ENCODE measurements at places on chromosomes 5 and 9.

GRCh38 chr5:37807015-37807414, 32.8 kb downstream of the GDNF start:
- DNase-seq = no peak

- DNase-seq = no peak
Measured at GRCh38 chr9:133460405-133461175, 812 bp downstream of the CACFD1 start.

GRCh38 chr9:137458194-137459151, 661 bp downstream of the NSMF start:
- DNase-seq = no peak

- DNase-seq = no peak
Measured at GRCh38 chr5:33894566-33894965, 2.8 kb upstream of the ADAMTS12 start.

DNA sequence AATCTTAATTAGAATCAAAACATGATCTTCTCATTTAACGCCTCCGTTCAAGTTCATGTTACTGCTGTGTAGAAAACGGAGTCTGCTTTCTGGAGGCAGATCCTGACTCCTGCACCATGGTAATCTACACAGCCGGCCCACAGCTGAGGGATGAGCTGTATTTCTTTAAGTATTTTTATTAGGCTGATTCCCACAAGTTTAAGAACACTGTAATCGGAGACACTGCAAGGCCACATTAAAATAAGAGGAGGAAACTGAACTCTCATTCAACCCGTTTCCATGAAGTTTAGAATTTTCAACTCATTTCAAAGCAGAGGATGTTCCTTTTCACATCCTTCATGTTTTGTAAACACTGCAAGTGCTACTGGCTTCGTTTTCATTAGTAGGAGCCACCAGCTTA, 372.2 kb downstream of the NFIB start:
- no peak for DNase-seq

- no peak for DNase-seq
Measured at GRCh38 chr5:83553000-83553486, 81.5 kb downstream of the VCAN start.

- DNase-seq = no peak
Measured at GRCh38 chr5:157568222-157568621, 7.4 kb downstream of the ADAM19 start.

- no peak for DNase-seq
Measured at GRCh38 chr5:107968998-107969397, 298.3 kb upstream of the EFNA5 start.

DNA sequence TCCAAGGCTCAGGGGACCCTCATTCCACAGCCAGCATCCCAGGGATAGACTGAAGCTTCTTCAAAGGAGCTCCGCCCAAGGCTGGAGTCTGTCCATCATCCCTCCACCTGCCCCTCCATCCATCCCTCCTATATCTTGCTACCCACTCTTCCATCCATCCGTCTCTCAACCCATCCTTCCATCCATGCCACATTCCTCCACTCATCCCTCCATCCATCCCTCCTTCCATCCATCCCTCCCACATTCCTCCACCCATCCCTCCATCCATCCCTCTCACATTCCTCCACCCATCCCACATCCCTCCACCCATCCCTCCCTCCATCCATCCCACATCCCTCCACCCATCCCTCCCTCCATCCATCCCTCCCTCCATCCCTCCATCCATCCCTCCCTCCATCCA, 5.5 kb upstream of the VAV2 start:
- DNase-seq = no peak

- DNase-seq = no peak
Measured at GRCh38 chr5:11863911-11864310, 40.3 kb downstream of the CTNND2 start.

DNA sequence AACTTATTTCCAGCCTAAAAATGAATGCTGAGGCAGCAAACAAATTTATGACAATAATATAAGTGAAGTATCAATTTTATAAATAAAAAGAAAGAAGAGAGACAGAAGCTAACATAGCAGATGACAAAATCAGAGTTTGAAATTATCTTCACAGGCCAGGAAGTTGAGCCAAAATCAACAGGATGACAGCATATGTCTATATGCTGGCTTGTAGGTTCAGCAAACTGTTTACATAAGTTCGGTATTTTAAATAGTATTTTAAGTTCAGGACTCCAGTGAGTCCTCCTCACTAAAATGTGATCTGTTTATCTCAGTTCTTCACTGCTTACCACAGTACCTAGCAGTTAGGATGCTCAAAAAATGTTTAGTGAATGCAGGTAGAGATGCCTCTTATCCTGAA, 359.6 kb upstream of the SMC2 start:
- DNase-seq = no peak

DNA sequence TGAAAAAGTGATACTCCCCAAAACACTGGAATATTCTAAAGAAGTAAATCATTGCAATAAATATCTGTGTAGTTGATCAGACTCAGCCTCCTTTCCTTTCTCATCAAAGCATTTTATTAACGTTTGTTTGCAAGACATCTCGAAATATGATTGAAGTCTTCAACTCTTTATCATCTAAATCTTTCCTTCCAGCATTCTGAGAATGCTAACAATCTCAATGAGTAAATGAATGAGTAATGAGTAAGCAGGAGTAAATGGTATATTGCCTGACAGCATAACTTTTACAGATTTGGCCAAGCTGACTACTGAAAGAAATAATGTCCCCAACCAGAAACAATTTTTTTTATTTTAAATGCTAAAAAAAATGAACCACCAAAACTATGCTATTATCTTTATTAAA, 157.1 kb downstream of the SLCO4C1 start:
- no peak for DNase-seq

- DNase-seq = no peak
Measured at GRCh38 chr5:37198061-37198460, 51.1 kb downstream of the CPLANE1 start.

DNA sequence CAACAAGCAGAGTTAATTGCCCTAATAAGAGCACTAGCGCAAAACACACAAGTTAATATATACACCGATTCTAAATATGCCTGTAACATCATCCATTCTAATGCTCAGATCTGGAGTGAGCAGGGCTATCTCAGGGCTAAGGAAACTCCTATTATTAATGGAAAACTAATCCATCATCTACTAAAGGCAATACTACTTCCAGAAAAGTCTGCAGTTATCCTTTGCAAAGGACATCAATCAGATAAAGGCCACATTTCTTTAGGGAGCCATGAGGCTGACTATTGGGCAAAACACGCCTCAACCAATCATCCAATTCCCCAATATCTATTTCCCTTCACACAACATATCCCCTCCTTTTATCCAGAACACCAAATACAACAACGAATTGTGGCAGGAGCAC, 1032.3 kb upstream of the NUDT12 start:
- DNase-seq = no peak

DNA sequence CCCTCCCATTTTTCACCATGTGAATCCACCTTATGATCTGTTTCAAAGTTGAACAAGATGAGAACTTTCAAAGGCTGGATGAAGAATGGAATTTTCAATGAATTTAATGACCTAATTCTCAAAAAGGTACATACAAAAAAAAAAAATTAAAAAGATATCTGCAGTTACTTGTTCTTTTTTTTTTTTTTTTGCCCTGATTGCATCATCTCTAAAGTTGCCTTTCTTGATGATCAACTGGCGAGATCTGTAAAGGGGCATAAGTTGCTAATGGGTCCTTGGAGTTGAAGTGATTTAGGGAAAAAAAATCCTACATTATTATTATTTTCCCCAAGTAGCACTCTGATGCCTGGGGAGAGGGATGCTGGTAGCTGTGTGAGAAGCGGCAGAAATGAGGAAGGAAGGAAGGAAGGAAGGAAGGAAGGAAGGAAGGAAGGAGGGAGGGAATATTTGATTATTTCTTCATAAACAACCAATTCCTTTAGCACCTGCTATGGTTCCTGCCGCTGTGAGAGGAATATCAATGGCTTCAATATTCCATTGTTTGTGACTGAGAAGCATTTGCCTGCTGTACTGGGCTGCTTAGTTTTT, 48.8 kb upstream of the CD180 start:
- DNase-seq = no peak

DNA sequence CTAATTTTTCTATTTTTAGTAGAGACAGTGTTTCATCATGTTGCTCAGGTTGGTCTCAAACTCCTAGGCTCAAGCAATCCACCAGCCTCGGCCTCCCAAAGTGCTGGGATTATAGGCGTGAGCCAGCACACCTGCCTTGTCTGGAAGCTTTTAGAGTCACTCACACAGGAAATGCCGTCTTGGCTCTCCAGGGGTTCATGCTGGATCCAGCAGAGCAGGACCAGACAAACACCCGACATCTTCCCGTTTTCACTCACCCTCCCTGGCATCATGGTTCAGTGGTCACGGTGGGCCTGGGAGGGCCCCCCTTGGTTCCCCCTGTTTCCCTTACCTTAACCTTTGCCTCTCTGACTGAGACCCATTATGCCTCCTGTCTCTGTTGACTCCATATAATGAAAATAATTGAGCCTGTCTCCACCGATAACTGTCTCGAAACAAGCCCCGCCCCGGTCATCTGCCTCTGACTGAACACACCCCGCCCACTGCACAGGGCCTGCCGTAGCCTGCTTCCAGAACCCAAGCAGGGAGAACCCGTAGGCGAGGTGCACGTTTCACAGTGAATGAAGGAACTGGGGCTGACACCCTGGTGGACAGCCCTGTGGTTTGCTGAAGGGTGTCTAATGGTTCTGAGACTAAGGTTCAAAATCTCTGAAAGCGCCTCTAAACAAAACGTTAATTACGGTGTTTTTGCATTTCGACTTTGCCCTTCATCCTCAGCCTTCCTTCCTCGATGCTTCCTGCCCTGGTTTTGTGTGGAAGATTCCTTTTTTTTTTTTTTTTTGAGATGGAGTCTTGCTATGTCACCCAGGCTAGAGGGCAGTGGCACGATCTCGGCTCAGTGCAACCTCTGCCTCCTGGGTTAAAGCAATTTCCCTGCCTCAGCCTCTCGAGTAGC, 39.7 kb upstream of the SPRY4 start:
- DNase-seq = no peak

GRCh38 chr5:178403956-178404600, 171.5 kb upstream of the PHYKPL start:
- no peak for DNase-seq

GRCh38 chr9:83062651-83063527, at the start of gene RASEF:
TSS of gene RASEF (minus strand) at chr9:83063142. CDS start at chr9:83062867, 275 bp downstream.
- DNase-seq = peak; percentile 33

GRCh38 chr9:129854588-129855110, 19.4 kb downstream of the USP20 start:
- DNase-seq = no peak

- no peak for DNase-seq
Measured at GRCh38 chr5:36158144-36158543, 6.2 kb downstream of the SKP2 start.

Measured in neural crest cell (in vitro differentiated cells).